ENCODE measurements at places on chromosomes 16 and 17. TPM values are rescaled to one million over a fixed set of nuclear protein-coding genes. Genes with fewer than 3 reads are reported as not detected.

Gene MT1A
- total RNA-seq, result not detected

Gene MT4
- total RNA-seq, result not detected

Gene LPO
- not detected for total RNA-seq

Gene NEUROD2
- not detected for total RNA-seq

All from PC-3 (cell line).